ENCODE measurements at places on chromosomes 16 and 17.

GRCh38 chr16:68782198-68783174, 45.4 kb downstream of the CDH1 start:
- DNase-seq, result no peak

DNA sequence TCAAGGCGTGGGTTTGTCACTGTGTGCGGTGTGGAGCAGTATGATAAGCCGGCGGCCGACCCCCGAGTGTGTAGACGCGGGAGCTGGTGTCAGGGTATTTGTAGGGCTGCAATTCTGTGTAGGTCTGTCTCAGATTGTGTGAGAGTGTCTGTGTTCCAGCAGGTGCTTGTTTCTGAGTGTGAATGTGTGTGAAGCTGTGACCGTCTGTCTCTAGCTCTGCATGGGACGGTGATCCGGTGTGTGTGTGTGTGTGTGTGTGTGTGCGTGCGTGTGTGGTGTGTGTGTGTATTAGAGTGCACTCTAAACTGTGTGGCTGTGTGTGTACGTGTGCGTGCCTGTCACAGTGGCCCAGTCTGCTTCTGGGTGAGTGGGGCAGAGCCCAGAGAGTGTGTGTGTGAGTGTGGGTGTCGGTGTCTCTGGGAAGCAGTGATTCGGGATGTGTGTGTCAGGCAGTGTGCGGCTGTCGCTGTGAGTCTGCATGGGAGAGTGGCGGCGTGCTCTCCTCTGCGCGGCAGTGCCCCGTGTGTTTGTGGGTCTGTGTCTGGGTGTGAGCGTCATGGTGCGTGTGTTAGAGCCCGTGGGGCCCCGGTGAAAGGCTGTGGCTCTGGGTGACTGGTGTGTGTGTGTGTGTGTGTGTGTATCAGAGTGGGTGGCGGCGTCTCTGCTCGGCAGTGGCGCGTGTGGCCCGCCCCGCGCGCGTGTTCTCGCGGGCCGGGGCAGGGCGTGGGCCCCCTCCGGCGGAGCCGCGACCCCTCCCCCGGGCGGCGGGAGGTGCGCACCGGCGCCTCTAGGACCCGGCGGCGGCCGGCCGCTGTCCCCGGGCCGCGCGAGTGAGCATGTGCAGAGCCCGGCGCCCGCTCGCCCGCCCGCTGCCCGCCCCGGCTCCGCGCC, at the start of gene WSCD1:
Gene WSCD1 (plus strand): TSS at position 841 of the 891 bp plus-strand sequence. CDS start 10,280 bp downstream, outside the sequence.
- no peak for DNase-seq

- no peak for DNase-seq
Observed at GRCh38 chr17:48259694-48260291, 152.2 kb downstream of the SNX11 start.

GRCh38 chr16:67825119-67825518, 17.0 kb upstream of the THAP11 start:
- no peak for DNase-seq

- peak; percentile 59 for DNase-seq
Observed at GRCh38 chr17:30433514-30433913, 43.7 kb upstream of the GOSR1 start.

DNA sequence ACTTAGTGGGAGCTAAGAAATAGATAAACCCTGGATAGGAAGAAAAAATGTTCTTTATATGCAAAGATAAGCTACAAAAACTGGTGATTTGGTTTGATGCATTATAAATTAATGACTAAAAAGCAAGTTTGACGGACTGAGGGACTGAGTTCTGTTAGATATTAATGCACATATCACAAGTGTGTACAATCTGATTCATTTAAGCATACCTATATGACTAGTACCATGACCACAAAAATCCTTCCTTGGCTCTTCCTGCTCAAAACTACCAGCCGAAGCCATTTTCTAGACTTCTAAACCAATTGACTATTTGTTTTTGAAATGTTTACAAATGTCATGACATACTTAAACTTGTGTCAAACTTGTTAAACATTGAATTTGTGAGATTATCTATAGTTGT, 374.5 kb upstream of the MON1B start:
- DNase-seq, result no peak

- DNase-seq, result no peak
Observed at GRCh38 chr17:8173871-8174322, 2.3 kb downstream of the TMEM107 start.

DNA sequence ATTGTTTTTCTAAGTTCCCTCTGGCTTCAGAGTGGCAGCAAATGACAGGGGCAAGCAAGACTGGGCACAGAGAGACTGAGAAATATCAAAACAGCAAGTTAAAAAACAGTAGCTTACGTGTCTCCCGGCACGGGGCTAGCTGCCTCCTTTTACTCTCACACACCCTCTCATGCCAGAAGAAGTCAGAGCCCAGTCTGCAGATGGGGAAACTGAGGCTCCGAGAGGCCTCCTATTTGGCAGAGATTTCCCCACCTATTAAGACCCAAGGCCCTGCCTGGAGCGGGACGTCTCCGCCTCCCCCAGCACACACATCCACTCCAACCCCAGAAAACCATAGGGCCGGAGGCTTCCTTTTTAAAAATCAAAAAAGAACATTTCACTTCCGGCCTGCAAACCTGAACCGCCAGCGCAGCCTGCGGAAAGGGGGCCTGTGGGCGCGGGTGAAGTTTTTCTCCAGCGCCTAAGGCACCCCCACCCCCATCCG, 832 bp downstream of the CARHSP1 start:
- no peak for DNase-seq

- DNase-seq, result peak; percentile 91
Observed at GRCh38 chr16:73176577-73177013, 128.7 kb upstream of the ZFHX3 start.

- no peak for DNase-seq
Observed at GRCh38 chr16:23784811-23785447, 30.1 kb downstream of the CHP2 start.

DNA sequence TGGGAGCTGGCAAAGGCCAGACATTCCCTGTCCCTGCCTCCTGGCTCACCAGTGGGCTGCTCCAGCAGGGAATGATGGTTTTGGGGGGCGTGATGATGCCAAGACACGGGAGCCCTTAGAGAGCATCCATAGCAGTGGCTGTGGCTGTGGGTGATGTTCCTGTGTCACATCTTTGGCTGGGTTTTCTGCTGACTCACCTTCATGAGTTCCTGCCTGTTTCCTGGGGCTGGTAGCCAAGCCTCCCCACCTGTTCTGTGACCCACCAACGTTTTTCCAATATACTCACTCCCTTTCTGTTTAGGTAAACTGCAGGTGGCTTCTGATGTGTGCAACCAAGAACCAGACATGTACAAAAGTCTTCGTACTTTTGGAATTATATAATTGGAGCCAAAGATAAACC, 16.5 kb upstream of the NF1 start:
- DNase-seq, result no peak

DNA sequence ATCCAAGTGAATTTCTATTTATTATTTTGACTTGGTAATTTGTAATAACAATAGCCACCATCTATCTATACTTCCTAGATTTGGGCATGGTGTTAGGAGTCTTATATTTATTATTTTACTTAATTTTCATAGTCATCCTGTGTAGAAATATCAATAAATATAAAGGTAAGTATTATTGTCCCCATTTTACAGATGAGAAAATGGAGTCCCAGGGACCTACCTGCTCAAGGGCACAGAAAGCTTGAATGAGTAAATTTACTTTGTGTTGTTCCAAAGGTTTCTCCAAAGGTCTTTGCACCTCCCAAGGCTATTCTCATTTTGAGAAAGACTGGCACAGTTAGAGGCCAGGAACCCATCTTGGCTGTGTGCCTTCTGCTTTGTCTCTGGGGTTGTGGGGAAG, 738.3 kb downstream of the WWOX start:
- DNase-seq, result no peak

DNA sequence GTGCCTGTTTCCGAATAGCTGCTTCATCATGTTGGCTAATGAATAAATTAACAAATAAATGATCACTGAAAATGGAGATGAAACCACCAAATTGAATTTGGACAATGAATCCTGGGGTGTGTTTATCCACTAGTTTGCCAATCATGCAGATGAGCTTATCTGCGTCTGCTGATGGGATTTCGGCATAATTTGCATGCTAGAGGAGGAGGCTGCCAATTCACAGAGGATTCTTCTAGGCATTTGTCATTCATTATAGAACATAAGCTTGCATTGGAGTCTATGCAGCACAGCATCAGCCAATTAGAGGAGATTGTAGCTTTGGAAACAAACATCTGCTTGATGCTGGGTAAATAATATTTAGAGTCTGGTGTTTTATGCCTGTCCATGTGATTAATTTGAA, 123.1 kb downstream of the NPIPB5 start:
- DNase-seq, result no peak

- DNase-seq, result no peak
Observed at GRCh38 chr17:78753316-78754250, 28.5 kb downstream of the CYTH1 start.

DNA sequence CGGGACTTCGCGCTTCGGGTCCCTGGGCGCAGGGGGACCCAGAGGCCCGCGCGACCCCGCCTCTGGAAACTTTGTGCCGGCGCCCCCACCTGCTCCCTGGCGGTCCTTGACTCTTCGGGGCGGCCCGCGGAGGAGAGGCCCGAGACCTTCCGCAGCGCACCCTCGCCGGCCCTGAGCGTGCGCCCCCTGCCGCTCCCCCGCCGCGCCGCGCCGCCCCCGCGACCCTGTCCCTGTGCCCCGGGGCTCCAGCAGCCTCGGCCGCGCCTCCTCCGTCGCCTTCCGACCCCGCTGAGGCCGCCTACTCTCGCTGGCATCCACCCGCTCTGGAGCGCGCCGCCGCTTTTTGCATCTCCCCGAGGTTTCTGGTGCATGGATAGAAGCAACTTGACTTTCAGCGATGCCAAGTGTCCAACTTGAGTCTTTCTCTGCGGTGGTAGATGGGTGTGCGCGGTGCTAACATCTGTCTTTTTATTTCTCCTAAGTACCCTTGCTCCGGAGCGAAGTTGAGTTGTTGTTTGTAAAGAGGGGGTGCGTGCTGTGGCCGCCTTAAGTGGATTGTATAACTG, 414 bp downstream of the DUSP14 start:
- DNase-seq, result peak; percentile 1

DNA sequence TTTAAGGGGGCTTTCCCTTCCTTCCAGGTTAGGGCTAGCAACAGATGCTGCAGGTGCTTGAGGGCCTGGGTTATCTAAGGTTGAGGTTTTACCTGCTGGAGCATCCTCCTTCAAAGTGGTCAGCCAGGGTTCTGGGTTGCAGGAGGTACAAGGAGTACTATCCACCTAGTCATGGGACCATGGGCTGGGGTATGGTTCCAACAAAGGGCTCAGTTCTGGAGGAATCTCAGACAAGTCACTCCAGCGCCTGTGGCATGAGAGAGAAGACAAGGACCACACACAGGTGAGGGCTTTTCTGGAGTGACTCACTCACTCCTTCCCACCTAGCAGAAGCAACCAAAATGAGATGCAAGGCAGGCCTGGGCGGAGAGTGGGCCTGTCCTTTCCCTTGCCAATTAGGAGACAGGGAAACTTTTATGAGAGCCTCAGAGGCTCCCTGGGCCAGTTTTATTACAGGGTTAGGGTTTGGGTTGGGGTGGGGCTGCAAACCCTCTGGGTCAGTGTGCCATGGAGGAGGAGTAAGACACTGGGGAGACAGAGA, 2.2 kb downstream of the MYO19 start:
- no peak for DNase-seq

Data from BJ (cell line).